ENCODE measurements at places on chromosomes 3 and 15.

- peak; percentile 86 for DNase-seq
Measured at GRCh38 chr15:89057506-89058133, 30.6 kb upstream of the ABHD2 start.

- peak; percentile 85 for DNase-seq
Measured at GRCh38 chr3:132730891-132731580, 8.8 kb upstream of the NPHP3 start.

DNA sequence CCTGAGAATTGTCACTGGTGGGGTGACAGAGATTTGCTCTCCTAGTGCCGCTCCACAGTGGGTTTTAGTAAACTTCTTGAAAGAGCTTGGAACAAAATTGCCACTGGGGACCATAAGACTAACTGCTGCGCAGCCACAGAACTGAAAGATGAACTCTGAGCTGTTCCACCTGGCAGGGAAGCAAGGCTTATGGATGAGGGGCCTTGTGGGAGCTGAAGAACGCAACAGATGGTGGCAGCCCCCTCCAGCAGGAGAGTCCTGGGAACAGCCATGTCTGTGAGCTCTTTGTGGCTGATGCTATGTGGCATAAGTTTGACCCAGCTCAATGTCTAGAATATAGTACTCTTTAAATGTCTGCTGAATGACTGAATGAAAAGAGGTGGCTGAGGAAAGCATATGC lies 66.8 kb upstream of the C2CD4B start:
- DNase-seq = no peak

DNA sequence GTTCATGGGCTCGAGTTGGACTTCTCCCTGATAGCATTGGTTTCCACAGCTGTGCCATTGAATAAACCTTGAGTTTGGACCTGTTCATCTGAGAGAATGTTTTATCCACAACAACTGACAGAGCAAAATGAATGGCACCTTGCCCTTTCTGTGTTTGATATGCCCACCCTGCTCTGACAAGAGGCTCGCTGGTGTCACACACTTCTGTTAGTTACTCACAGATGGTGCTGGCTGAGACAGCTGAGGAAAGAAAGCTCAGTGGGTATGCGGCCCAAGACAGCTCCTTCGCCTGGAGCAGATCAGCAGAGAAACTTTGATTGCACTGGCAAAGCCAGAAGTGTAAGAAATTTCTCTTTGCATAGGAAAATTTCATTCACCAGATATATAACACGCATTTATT lies 2.5 kb upstream of the CAPN3 start:
- no peak for DNase-seq

DNA sequence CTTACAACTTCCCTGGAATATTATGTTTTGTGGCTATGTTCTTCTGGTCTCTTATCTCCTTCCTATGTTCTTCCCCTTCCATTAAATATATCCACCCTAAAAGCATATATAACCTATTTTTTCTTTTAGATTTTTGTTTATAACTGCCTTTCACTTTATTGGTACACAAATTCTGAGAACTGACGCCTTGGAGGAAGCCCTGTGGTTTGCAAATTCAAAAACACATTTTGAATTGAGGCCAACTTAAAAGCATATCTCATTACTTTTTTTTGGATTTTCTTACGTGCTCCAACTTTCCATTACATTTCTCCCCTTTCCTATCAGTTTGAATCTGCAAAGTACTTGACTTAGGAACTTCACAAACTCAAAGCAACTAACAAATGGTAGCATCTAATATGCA lies 15.3 kb upstream of the COLQ start:
- no peak for DNase-seq

- no peak for DNase-seq
Measured at GRCh38 chr3:108133858-108134554, 43.2 kb upstream of the CD47 start.

GRCh38 chr3:159059395-159059794 lies 257.5 kb downstream of the MFSD1 start:
- DNase-seq = no peak

GRCh38 chr3:49163609-49164008 lies 2.5 kb downstream of the CCDC71 start:
- DNase-seq = no peak

- no peak for DNase-seq
Measured at GRCh38 chr3:9786825-9787669, 5.2 kb downstream of the TADA3 start.

DNA sequence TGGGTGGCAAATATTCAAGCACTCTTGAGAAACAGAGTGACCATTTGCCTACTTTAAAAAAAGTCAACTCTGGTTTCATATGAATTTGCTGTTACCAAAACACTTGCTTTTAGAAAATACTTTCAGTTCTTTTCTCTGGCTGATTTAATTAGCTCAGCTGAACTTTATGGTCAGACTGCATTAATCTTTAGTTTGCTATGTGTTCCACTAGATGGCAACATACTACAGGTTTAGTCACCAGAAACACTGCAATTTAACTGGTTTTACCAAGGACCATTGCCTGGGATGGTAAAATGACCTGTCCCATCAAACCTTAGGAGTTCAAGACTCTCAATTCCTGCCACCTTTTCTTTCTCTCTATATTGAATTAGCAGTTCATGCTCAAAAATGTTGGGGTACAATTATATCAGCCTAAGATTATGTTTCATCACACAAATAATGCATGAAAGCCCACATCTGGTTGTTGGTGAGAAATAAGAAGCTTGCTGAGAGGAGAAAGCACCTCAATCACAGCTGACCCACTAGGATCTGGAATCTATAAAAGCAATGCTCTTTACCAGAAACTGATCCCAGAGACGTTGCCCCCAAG lies 14.2 kb downstream of the EIF4E3 start:
- DNase-seq = peak; percentile 72

GRCh38 chr15:72958634-72959033 lies 93.6 kb upstream of the NEO1 start:
- DNase-seq = no peak

DNA sequence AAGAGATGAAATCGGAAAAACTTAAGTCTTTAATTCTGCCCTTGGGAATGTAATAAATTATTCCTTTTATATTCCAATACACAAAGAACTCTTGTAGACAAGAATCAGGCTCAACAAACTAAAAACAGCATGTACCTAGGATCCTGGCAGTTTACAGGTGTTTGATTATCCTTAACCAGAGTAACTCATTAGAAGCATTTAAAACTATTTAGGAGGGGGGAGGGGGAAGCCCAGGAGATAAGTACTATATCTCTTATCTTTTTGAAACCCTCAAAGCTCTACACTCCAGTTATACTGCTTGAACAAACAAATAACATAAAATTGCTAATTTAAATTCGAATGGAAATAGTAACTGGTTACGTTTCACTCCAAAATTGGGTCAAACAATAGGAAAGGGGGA lies 1.9 kb downstream of the CNBP start:
- no peak for DNase-seq

DNA sequence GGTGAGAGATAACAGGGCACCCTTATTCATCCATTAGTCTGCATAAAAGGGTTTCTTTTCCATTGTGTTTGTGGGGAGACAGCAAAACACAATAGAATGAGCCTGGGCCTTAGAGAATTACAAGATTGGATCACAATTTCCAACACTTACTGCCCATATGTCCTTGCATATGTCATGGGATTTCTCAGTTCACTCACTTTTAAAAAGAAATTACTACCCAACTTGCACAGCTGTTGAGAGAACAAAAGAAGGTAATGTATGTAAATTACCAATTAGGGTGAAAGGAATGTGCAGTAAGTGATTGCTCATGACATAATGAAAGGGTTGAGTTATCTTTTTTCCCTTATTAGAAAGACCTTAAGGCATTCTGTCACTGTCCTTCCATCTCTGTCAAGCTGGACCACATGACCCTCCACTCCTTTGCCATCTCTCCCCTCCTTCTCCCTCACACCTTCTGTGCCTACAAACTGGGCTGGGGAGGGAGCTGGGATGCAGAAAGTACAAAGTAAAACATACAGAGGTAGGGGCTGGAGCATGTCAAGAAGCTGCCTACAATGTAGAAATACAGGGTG lies 244.2 kb downstream of the ZMAT3 start:
- DNase-seq = peak; percentile 31

- DNase-seq = no peak
Measured at GRCh38 chr3:10901296-10901945, 85.4 kb downstream of the SLC6A11 start.

DNA sequence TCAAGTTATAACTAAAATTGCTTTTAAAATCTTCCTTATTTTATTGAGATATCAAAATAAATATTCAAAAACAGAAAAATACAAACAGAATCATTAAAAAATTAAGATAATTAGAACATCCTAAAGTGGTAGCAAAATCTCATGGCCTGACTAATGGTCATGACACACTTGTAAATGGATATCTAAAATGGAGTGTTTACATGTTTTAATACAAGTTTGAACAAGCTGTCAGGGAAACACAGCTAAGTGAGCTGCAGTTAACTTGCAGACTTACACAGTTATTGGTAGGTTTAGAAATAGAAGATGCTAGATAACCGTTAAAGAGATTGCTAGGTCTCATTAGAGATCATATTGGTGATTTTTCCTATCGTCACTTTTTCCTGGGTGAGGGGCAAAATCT lies 242.3 kb downstream of the LPP start:
- DNase-seq = no peak

DNA sequence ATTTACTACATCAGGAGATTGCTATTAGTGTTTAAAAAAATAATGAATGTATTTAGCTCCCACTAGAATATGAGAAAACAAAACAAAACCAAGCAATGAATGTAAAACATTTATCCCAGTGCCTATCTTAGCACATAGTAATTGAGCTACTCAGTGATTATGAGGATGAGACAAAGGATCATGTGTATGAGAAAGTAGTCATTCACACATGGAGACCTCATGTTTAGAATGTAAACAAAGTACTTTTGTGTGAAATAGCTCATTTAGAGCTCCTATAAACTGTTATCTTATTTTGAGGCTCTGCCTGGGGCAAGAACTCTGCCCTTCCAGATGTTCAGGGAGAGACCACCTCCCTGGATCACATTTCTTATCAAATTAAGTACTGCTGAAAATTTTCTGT lies 236.8 kb downstream of the LRRN1 start:
- no peak for DNase-seq

DNA sequence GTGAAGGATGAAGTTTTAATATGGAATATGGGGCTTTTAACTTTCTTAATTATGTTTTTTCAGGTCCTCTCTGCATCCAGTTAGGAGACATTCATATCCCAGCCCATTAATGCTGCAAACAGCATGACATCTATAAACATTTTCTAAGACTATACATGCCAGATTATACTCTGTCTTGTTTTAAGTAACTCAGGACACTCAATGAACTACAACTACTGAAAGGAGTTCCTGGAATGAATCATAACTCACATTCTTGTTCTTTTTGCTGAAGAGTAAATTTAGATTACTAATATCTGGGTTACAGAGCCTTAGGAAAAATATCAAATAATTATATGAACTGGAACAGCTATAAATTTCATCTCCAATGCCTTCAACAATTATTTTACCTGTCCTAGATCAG lies 167.4 kb downstream of the STAG1 start:
- DNase-seq = no peak

DNA sequence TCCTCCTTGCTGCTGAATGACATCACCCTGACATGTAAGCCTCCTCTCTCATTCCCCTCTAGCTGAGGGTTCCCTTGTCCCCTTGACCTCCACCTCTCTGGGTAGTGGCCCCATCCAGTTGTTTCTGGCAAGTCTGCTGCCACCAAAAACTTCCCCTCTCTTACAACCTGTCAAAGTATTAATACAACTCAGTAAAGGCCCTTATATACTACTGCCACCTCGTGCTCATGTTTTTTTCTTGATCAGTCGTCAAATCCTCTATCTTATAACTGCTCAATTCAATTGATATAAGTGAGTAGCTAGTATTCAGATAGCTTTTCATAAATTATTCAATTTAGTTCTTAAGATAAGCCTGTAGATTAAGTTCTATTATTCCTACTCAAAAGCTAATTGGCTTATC lies 249.6 kb downstream of the MBNL1 start:
- no peak for DNase-seq

- DNase-seq = no peak
Measured at GRCh38 chr3:114442246-114442645, 148.4 kb downstream of the TIGIT start.

- DNase-seq = no peak
Measured at GRCh38 chr15:80614711-80615360, 80.3 kb upstream of the ABHD17C start.

DNA sequence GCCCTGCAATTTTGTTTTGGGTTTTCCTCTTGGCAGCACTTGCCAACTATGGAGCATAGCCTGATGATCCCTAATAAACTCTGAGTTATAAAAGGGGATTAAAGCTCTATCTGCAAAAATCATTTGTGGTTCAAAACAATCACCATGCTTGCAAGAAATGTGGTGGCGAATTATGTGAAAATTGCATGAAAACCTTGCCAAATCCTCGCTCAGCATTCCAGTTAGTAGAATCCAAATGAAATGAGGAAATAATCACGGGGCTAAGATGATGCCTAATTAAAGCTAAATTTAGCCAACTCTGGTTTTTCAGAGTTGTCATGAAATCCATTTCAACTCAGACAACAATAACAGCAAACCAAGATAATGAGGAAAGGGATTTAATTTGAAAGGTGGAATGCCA lies 73.0 kb upstream of the PROK2 start:
- DNase-seq = no peak

DNA sequence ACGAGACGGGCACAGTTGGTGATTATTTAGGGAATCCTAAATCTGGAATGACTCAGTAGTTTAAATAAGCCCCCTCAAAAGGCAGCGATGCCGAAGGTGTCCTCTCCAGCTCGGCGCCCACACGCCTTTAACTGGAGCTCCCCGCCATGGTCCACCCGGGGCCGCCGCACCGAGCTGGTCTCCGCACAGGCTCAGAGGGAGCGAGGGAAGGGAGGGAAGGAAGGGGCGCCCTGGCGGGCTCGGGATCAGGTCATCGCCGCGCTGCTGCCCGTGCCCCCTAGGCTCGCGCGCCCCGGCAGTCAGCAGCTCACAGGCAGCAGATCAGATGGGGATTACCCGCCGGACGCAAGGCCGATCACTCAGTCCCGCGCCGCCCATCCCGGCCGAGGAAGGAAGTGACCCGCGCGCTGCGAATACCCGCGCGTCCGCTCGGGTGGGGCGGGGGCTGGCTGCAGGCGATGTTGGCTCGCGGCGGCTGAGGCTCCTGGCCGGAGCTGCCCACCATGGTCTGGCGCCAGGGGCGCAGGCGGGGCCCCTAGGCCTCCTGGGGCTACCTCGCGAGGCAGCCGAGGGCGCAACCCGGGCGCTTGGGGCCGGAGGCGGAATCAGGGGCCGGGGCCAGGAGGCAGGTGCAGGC lies 318.0 kb downstream of the FGF12 start:
- peak; percentile 81 for DNase-seq

- DNase-seq = no peak
Measured at GRCh38 chr3:111143-112069, 85.2 kb upstream of the CHL1 start.

DNA sequence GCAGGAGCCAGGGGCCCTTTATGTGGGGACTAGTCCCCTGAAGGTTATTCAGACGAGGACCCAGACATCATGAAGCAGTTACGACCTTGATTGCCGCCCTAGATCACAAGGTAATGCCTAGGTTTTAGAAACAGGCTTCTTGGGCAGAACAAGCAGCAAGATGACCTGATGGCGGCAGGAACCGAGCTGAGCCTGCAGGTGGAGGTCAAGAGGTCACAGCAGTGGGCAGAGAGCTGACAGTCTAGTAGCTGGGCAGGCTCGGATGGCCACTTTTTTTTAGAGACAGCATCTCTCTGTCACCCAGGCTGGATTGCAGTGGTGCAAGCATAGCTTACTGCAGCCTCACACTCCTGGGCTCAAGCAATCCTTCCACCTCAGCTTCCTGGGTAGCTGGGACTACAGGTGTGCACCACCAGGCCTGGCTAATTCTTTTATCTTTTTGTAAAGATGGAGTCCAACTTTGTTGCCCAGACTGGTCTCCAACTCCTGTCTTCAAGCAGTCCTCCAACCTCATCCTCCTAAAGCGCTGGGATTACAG lies 83.5 kb upstream of the ABHD17C start:
- no peak for DNase-seq

- no peak for DNase-seq
Measured at GRCh38 chr3:53682807-53683206, 163.4 kb downstream of the CHDH start.
